Endodermal cell (in vitro differentiated cells): ENCODE measurements at places on chromosomes 13 and 19. TPM values are rescaled to one million over a fixed set of nuclear protein-coding genes. Genes with fewer than 3 reads are reported as not detected.

DNA sequence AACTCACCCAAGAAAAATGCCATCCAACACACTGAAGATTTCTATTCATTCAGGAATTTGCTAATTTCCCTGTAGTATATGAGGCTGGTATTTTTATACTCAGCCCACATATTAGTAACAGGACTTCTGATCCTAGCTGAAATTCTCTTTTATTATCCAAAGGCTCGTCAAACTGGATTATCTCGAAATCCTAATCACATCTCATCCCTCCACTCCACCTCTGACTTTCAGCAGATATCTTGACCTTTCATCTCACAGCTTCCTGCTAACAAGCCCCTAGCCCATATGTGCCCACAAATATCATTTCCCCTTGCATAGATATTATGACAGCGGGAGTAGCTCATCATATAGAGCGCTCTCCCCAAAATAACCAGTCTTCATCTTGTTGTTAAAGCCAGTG is 279.7 kb downstream of the FGF14 start:
- no peaks in the 10 kb centered on the region for H3K4me1 ChIP-seq
- no peaks in the 10 kb centered on the region for H3K27me3 ChIP-seq
- no peak for DNase-seq
- no peaks in the 10 kb centered on the region for H3K36me3 ChIP-seq

DNA sequence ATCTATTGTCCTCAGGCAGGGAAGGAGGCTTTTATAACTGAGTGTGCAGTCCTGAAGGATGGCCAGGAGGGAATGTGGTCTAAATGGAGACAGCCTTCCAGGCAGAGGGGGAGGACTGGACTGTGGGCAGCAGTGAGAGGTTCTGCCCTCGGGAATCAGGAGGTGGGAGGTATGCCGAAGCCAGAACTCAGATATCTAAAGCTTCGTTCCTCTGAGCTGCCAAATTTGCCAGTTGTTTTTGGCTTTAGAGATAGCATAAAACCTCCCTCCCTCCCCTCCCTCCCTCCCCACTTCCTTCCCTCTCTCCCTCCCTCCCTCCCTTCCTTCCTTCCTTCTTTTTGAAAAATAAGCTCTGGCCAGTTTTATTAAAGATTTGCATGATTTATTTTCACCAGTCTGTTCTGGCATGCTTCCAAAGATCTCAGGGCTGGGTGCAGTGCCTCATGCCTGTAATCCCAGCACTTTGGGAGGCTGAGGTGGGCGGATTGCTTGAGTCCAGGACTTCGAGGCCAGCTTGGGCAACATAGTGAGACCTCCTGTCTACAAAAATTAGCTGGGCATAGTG is 2.4 kb downstream of the MEDAG start:
- no peaks in the 10 kb centered on the region for H3K36me3 ChIP-seq
- H3K27me3 ChIP-seq: peaks cover 49% of the 10 kb centered on the region
- H3K27ac ChIP-seq: no peak overlapping the region

DNA sequence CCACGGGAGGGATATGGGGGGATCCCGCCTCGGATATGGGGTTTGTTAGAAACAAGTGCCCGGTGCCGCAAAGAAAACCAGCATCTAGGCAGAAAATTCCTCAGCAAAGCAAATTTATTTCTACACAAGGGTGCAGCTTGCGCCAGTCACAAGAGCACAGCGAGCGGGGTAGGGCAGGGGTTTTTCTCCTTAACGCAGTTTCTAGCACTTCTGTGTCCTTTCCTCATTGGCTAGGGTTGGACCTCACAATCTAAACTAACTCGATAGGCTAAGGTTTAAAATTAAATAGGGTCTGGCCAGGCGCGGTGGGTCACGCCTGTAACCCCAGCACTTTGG is 595 bp downstream of the ZNF440 start:
- no peak overlapping the region for H3K27ac ChIP-seq
- DNase-seq: no peak
- peaks cover 4% of the 10 kb centered on the region for H3K4me1 ChIP-seq
- peak overlapping the region; percentile 92 for H3K4me3 ChIP-seq
- peaks cover 15% of the 10 kb centered on the region for H3K36me3 ChIP-seq

DNA sequence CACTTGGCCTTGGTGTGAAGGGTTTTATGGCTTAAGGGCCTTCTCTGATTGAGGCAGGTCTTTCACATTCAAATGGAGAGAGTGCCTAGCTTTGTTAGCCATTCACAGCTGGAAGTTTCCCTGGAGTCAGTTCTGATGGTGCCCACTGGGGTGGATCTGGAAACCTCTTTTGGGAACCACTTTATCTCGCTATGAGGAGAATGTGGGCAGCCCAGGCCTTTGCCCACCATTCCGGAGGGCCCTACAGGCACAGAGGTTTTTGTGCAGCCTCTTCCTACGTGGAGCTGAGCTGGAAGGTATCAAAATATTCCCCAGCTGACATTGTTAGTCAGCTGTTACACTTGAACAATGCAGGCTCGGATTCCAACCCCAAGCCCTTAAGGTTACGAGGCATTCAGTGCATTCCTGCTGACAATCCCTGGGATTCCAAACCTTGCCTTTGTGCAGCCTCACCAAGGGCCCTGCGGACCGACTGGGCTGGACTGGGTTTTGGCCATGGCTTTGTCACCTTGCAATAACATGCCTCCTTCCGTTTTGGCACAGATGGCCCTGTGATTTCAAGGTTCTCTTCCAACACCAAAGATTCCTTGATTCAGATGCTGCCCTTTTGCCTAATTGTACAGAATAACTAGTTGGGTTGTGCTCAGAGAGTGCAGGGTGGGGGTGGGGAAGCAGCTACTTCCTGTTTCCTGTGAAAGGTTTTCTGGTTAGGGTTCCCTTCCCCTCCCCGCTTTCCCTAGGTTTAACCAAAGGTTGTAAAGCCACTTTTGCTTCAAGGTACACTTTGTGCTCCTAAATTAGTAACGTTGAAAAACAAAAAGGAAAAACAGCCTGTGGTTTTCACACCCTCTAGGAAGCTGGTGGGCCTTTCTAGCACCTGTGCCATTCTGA is 27.0 kb downstream of the SAE1 start:
- H3K4me1 ChIP-seq: peaks cover 19% of the 10 kb centered on the region
- H3K27me3 ChIP-seq: no peaks in the 10 kb centered on the region
- peak overlapping the region; percentile 11 for H3K4me3 ChIP-seq
- DNase-seq: peak; percentile 91
- peak overlapping the region; percentile 92 for H3K27ac ChIP-seq
- H3K36me3 ChIP-seq: peaks cover 86% of the 10 kb centered on the region

DNA sequence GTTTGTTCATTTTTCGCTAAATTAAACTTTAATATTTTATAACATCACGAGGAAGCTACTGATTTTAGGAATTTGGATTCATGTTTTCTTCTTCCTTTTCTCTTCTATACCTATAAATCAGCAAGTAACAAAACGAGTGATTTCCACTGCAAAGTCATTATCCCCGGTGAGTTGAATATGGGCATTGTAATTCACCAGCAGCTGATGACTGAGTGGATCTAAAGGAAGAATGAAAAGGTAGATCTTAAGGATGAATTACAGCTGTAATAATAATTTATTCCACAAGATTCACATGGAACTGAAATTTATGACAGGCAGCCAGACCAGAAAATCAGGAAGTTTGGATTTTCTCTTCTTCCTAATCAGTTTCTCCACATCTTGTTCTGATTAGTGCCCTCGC is 111.4 kb downstream of the GPC6 start:
- H3K27ac ChIP-seq: no peak overlapping the region
- no peaks in the 10 kb centered on the region for H3K27me3 ChIP-seq
- no peak for DNase-seq
- no peak overlapping the region for H3K4me3 ChIP-seq
- H3K4me1 ChIP-seq: no peaks in the 10 kb centered on the region

Gene ZNF486
- 27.6 and 27.8 TPM in 2 replicates for total RNA-seq

- no peaks in the 10 kb centered on the region for H3K36me3 ChIP-seq
- H3K27ac ChIP-seq: no peak overlapping the region
- H3K27me3 ChIP-seq: no peaks in the 10 kb centered on the region
- H3K4me1 ChIP-seq: no peaks in the 10 kb centered on the region
- DNase-seq: no peak
Observed at GRCh38 chr13:85497652-85498051, 301.6 kb downstream of the SLITRK6 start.

Gene ZNF222
- 4.0 to 8.9 TPM (median 6.0 TPM) in 3 replicates for total RNA-seq

DNA sequence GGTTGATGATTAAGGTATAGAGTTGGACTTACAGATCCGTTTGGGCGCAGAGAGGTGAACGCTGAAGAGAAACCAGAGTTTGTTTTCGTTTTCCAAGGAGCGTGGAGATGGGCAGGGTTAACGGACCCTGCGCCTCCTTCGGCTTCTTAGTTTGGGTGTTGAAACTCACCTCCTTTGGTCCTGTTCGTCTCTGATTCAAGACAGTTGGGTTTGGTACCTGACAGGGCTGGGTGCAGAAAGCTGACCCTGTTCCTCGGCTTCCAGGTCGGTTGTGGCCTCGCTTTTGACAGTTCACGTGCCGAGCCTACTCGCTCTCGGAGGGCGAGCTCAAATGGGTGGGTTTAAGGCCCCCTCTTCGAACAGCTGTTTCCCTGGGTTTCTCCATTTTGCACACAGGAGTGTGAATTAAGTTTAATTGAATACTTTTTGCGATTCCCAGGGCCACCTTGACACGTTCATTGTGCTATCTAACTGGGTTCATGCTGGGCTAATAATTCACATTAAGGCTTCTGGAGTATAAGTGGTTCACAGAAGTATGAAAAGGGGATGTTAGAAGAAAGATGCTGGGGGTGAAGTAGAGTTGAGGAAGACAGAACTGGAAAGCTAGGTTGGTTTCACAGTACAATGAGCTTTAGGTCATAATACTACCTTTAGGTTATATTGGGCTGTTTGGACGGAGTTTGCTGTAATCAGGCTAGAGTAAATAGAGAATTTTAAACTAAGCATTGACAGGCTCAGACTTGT is 638 bp downstream of the USPL1 start:
- H3K27me3 ChIP-seq: no peaks in the 10 kb centered on the region
- no peak for DNase-seq
- H3K4me1 ChIP-seq: peaks cover 3% of the 10 kb centered on the region

Gene RUBCNL
- 3.0 and 3.1 TPM in 2 replicates for total RNA-seq

Gene CACNA1A
- 10.6 to 28.9 TPM (median 10.9 TPM) in 3 replicates for total RNA-seq

Gene GJB2
- 0.26 to 0.82 TPM (median 0.76 TPM) in 3 replicates for total RNA-seq

Gene NANOS3
- total RNA-seq: not detected in 3 replicates

GRCh38 chr19:39494661-39495060 is 4.1 kb upstream of the DLL3 start:
- DNase-seq: no peak
- H3K27me3 ChIP-seq: peaks cover 18% of the 10 kb centered on the region
- no peak overlapping the region for H3K27ac ChIP-seq
- H3K4me3 ChIP-seq: no peak overlapping the region
- no peaks in the 10 kb centered on the region for H3K4me1 ChIP-seq

Gene GPC6
- 80.4 to 100 TPM (median 83.3 TPM) in 3 replicates for total RNA-seq

Gene CAPNS1
- total RNA-seq: 708 to 766 TPM (median 714 TPM) in 3 replicates

- H3K4me1 ChIP-seq: peaks cover 5% of the 10 kb centered on the region
- H3K27me3 ChIP-seq: no peaks in the 10 kb centered on the region
- no peaks in the 10 kb centered on the region for H3K36me3 ChIP-seq
- DNase-seq: no peak
- H3K4me3 ChIP-seq: no peak overlapping the region
Observed at GRCh38 chr13:97325738-97326137, 103.6 kb downstream of the MBNL2 start.

DNA sequence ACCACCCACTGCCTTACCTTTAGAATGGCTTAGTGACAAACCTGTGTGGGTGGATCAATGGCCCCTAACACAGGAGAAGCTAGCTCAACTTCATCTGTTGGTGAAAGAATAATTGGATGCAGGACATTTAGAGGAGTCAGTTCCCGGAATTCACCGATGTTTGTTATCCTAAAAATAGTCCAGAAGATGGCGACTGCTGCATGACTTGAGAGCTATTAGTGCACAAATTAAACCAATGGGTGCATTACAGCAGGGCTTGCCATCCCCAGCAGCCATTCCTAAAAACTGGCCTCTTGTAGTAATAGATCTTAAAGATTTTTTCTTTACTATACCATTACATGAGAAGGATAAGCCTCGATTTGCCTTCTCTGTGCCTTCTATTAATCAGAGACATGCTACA is 46.8 kb upstream of the ZNF726 start:
- no peak overlapping the region for H3K4me3 ChIP-seq
- no peak for DNase-seq
- H3K27ac ChIP-seq: no peak overlapping the region
- peaks cover 9% of the 10 kb centered on the region for H3K36me3 ChIP-seq
- no peaks in the 10 kb centered on the region for H3K4me1 ChIP-seq

DNA sequence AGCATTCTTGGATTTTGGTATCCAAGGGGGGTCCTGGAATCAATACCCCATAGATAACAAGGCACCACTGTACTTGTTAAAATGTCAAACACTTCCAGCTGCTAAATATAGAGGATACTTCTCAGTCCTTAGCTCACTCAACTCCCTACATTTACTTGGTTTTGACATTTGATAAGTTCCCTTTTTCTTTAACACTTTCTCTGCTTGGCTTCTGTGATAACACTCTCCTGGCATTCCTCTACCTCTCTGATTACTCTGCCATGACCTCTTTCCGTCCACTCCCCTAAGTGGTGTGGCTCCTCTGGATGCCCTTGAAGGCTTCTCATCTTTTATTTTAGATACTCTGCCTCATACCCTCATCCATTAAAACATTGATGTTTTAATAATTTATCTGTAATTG is 65.2 kb downstream of the MICU2 start:
- peaks cover 12% of the 10 kb centered on the region for H3K36me3 ChIP-seq
- H3K4me3 ChIP-seq: no peak overlapping the region
- H3K27ac ChIP-seq: no peak overlapping the region
- H3K27me3 ChIP-seq: no peaks in the 10 kb centered on the region
- no peaks in the 10 kb centered on the region for H3K4me1 ChIP-seq
- DNase-seq: no peak

GRCh38 chr13:80359778-80360452 is 19.0 kb upstream of the SPRY2 start:
- peak overlapping the region; percentile 75 for H3K4me3 ChIP-seq
- peak; percentile 94 for DNase-seq
- H3K27me3 ChIP-seq: no peaks in the 10 kb centered on the region
- H3K27ac ChIP-seq: peak overlapping the region; percentile 94
- H3K36me3 ChIP-seq: no peaks in the 10 kb centered on the region

DNA sequence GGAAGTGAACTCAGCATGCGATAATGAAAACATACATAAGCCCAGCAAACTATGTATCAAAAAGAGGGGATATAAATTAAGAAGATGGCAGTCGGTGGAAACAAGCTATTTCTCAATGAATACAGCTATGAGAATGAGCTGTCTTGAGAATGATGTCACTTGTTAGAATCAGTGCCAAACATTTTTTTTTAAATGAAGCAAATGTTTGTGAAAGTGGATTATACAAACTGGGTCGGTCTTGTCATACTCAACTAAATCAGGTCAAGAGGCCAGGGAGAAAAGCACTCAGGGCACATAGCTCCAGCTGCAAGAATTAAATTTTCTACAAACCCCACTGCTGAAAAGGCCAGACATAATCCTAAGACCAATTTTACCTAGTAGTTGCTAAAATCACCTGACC is 1048.4 kb downstream of the SLITRK1 start:
- DNase-seq: no peak
- no peaks in the 10 kb centered on the region for H3K36me3 ChIP-seq
- no peak overlapping the region for H3K27ac ChIP-seq
- no peak overlapping the region for H3K4me3 ChIP-seq
- H3K27me3 ChIP-seq: no peaks in the 10 kb centered on the region
- H3K4me1 ChIP-seq: no peaks in the 10 kb centered on the region
